ENCODE measurements at places on chromosomes 11 and 22.

- no peak for DNase-seq
These were observed 175.3 kb downstream of the IGLL1 start for GRCh38 chr22:23404689-23405365.

DNA sequence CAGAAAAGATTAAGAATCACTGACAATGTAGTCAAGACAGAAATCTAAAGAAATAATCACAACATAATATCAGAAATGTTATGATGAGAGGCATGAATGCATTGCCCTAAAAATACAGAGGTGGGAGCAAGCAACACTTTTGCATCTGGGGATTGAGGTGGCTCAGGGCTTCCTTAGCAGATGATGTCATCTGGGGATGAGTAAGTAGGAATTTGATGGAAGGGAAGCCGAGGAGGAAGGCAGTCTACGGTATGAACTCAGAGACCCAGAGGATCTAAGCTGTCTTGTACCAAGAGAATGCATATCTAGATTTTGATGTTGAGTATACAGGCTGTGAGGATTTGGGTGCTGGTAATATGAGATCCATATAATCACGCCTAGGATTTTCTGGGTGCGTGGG is 193.0 kb upstream of the SNX19 start:
- no peak for DNase-seq

DNA sequence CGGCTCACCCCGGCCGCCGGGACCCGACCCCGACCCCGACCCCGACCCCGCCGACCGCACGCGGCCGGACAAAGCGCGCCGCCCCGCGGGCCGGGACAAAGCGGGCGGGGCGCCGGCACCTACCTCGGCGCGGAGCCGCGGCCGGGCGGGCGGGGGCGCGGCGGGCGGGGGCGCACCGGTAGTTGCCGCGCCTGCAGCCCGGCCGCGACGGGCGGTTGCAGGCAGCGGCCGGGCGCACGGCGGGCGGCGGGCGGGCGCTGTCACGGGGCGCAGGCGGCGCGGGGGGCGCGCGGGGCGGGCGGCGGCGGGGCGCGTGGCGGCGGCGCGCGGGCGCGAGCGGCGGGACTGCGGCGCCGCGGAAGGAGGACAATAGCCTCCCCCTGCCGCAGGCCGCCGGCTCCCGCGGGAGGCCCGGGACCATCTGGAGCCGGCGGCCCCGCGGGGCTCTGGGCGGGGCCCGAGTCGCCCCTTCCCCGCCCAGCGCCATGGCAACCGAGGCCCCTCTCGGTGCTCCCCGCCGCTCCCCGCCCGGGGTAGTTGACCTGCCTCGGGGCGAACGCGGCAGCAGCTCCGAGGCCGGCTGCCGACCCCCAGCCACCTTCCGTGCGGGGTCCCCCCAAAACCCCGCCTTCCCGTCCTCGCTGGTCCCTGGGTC is 851 bp downstream of the SPTBN2 start:
- DNase-seq: no peak

DNA sequence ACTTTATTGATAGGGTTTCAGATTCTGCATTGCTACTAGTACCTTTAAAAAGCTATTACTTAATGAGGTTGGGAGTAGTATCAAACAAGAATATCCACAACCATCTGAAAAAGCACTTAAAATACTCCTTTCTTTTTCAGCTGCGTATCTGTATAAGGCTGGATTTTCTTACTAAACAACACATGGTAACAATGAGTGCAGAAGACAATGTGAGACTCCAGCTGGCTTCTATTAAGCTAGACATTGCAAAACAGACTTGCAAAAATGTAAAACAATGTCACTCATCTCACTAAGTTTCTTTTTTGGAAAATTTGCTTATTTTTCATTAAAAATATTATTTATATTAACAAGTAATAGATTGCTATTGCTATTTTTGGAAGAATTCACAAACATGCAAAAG is 132.6 kb downstream of the WNT11 start:
- no peak for DNase-seq

GRCh38 chr11:87974797-87975196 is 200.4 kb downstream of the RAB38 start:
- no peak for DNase-seq

DNA sequence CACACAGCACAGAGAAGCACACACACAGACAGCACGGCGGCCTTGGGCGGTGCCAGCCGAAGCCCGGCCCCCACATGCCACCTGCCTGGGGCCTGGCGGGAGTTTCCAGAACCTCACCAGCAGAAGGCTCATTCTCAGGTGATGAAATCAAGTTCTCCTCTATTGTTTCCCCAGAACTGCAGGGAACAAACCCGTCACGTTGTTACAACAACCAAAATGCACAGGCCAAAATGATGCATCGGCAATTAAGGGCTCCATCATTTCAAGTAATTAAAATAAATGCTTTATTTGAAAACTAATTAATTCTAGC is 30.8 kb downstream of the GNB1L start:
- DNase-seq: no peak

GRCh38 chr11:131135611-131136010 is 219.3 kb upstream of the SNX19 start:
- no peak for DNase-seq

- DNase-seq: no peak
These were observed 42.0 kb downstream of the MCHR1 start for GRCh38 chr22:40721266-40721665.

GRCh38 chr22:43587574-43587973 is 175.8 kb downstream of the MPPED1 start:
- DNase-seq: no peak

GRCh38 chr11:64563966-64564365 is 27.1 kb upstream of the SLC22A12 start:
- DNase-seq: no peak

GRCh38 chr22:37806409-37807333 is 1.1 kb upstream of the GCAT start:
- DNase-seq: no peak

GRCh38 chr11:130785380-130786116 is 130.7 kb downstream of the SNX19 start:
- DNase-seq: no peak

GRCh38 chr22:17964643-17965042 is 59.7 kb downstream of the MICAL3 start:
- no peak for DNase-seq

- no peak for DNase-seq
These were observed 10.6 kb downstream of the MYH9 start for GRCh38 chr22:36377022-36377631.

DNA sequence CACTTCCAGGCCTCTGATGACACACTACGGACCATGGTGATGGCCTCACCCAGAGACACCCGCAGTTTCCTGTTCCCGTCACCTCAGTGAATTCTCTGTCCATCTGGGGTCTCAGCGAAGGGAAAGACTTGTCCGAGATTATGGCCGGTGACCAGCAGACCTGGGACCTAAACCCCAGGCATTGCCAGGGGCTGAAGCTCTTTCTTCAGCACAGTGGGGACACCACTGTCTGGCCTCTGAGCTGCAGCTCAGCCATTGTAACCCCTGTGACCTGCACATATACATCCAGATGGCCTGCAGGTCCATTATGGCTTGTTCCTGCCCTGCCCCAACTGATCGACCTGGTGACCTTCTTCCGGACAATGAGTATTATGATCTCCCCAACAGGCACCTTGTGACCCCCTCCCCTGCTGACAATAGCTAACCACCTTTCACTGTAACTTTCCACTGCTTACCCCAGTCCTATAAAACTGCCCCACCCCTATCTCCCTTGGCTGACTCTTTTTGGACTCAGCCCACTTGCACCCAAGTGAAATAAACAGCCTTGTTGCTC is 22.3 kb downstream of the CBX7 start:
- no peak for DNase-seq

GRCh38 chr22:47086596-47087248 is 324.3 kb downstream of the TBC1D22A start:
- DNase-seq: no peak

DNA sequence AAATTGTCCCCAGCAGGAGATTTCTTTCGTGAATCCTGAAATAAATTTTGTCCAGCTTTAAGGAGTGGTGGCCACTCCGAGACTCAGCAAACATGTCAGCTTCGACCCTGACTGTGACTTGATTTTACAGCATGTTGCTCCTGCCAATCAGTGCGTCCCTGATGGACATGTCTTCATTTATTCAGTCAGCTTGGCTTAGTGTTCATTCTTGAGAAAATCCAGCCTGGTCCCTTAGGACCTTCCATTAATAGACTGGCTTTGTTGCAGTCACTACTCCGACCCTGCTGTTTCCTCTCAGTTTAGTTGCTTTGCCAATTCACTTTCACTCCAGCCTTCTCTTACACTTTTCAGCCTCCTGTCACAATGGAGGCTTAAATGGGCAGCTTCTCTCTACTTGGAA is 30.5 kb downstream of the TMPRSS5 start:
- DNase-seq: no peak

DNA sequence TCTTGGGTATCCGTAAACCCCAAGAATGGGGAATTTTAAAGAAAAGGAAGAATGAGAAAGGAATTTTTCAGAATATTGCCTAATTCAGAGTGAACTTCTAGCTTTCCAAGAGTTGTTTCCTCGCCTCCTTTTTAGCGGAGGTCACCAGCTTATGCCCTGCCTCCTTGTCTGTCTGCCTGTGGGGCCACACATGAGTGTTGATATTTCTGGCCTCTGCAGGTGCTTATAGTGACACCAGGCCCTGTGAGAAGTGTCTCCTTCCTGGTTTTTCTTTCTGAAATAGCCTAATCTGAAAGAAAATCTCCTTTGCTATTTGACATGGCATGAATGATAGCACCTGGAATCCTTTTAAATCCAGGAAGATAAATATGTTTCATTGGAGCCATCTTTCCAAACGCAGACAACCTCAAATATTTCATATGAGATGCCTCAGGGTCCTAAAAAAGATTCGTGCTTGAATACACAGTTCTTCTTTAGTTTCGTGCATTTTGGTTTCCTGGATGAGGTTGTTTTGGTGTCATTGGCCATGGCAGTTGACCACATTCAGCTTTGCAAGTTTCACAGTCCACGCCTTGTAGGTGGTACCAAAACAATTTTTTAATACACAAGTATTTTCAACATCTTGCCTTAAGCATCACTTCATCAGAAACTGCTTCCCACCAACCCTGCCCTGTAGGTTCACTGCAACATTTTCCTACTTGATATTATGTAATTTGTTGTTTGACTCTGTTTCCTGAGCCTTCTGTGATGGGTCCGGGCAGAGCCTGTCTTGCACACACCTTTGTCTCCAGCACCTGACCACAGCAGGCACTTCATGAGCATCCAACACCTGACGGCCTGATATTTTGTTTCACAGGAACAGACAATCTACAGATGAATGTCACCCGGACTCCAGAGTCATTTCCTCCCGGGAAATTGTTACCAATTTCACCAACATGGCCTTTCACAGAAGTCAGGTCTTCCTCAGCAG is 159.4 kb downstream of the C11orf91 start:
- no peak for DNase-seq

GRCh38 chr11:108909921-108910320 is 245.1 kb downstream of the DDX10 start:
- DNase-seq: no peak

- no peak for DNase-seq
These were observed 259.5 kb downstream of the BRD1 start for GRCh38 chr22:49567899-49568750.

DNA sequence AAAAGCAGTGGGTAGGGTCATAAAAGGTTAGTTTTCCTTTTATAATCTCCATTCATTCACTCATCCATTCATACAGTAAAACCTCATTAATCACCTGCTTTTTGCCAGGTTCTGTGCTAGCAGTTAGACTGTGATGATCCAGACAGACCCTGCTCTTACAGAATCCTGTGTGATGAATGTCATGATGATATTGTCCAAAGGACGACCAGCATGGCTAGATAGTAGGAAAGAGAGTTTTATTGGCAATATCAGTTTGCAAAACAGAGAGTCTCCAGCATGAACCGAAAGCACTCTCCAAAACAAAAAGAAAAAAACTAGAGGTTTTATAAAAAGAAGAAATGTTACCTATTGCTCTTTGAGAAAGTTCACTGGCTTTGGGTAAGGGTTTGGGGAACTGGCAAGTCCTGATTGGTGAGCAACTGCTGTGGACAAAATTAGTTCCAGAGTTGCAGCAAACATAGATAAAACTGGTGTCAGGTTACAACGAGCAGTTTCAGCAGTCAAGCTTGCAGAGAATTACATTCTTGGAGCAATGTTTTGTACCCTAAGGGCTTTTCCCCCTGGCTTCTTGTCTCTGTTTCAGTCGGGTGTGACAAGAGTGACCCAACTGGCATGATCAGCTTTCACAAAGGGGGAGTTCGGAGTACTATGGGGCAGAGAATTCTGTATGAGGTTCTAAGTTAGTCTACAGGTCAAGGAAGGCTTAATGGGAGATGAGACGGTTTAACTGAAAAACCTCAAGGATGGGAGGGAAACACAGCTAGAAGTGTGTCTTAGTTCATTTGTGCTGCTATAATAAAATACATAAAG is 58.3 kb downstream of the HSD17B12 start:
- DNase-seq: no peak

Measured in stimulated activated CD4-positive, alpha-beta T cell treated with anti-CD3 and anti-CD28 coated beads, Interleukin-4, amount 100 ng/mL, for 1 hour (primary cell).